Glomerular endothelial cell (primary cell): ENCODE measurements at places on chromosomes 11 and 22.

DNA sequence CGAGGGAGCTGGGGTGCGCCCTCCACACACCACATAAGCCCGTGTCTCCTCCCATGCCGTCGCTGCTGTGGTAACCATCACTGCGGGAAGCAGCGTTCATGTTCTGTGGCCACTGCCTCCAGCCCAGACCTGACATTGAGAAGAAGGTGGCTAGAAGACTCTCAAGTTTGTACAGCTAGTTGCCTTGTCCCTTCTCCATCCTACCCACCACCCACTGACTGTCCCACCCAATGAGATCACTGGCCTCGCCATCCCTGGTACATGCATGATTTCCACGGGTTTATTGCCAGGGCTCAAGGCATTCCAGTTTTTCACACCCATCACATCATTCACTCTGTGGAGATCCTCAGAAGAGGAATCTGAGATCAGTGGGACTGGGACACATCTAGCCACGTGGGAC, 33.0 kb downstream of the AHNAK start:
- DNase-seq, result no peak

GRCh38 chr11:47911149-47911548, 63.0 kb upstream of the NUP160 start:
- no peak for DNase-seq

GRCh38 chr11:66221726-66222236, 46.7 kb upstream of the RAB1B start:
- no peak for DNase-seq

DNA sequence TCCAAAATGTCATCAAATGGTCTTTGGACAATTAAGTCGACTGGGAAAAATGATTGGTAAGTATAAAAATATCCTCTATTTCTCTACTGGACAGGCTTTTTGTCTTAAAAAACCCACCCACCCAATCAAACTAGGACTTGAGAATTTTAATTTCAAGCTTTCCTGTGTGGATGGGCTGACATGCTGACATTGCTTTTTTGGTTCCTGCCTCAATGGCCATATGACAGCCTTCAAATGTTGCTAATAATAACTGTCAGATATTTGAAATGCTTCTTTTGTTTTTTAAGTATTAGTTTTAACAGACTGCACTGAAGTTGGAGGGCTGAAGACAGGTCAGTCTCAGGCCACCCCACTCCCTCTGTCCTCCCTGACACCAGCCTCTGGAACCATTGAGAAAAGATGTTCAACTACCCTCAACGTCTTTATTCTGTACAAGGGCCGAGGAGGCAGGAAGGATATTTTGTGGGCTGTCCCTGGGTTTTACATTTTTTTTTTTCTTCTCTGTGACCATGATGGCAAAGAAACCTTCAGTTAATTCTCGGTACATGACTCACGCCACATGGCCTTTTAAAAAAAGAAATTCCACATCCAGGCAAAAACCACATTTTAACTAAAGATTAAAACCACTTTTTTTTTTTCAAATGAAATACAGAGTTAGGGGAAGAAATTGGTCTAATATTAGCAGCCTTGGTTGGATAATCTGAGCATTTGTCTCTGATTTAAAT, 130.4 kb downstream of the SLC1A2 start:
- DNase-seq, result no peak

DNA sequence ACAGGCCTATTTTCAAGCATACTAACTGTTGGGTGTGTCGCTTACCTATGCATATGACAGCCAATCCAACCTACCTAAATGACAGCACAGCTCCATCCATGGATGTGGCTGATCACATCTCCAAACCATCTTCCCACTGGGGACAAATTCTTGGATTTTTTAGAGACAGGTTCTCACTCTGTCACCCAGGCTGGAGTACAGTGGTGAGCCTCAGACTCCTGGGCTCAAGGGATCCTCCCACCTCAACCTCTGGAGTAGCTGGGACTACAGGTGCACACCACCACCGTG, 18.0 kb downstream of the SCARF2 start:
- DNase-seq, result no peak

DNA sequence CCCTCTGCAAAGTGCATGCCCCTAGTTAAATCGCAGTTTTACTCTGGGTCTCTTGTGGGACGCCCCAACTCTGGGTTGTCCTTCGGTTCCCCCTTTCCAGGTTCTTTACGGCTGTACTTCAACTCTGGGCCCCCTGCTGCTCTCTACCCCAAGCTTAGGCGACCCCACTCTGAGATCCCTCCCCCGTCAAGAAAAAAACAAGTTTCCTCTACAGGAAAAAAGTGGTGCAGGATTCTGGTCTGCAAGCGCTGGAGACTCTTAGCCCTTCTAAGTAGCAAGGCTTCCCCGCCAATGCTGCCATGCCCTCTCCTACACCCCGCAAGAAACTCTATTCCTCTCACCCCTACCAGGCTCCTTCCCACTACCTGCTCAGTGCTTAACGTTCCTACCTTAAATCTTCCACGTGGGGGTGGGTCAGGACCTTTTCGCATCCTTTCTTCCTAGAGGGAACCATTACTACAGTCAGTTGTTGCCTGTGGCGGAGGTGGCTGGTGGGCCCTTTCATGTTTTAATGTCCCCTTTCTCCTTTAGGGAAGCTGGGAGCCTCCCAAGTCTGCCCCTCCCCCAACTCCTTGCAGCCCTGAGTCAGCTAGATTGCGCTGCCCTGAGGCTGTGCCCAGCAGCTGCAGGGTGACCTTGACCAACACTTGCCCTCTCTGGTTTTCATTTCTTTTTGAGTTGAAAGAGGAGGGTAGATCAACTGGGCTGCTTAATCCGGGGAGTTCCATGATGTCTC, 1.4 kb downstream of the NEFH start:
- no peak for DNase-seq

- DNase-seq, result no peak
Measured at GRCh38 chr11:46381048-46381818, at the start of gene MDK. MDK (plus strand) TSS chr11:46381669; CDS start chr11:46382058, 389 bp downstream.

DNA sequence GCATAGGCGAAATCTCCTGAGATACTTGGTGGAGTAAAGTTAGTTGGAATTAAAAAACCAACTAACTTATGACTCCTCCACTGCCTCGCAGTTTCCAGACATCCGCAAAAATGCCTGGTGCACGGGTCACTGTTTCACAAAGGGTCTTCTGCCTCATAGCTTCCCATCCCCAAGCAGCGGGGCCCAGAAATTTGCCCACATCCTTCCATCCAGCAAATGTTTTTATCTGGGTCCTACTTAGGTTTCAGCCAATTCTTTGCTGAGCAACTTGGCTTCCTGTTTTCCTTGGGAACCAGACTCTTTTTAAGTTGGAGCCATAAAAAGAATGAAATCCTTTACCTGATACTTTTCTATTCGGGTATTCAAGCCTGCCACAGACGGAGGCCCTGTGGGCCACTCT, 36.2 kb downstream of the FZD4 start:
- DNase-seq, result no peak

DNA sequence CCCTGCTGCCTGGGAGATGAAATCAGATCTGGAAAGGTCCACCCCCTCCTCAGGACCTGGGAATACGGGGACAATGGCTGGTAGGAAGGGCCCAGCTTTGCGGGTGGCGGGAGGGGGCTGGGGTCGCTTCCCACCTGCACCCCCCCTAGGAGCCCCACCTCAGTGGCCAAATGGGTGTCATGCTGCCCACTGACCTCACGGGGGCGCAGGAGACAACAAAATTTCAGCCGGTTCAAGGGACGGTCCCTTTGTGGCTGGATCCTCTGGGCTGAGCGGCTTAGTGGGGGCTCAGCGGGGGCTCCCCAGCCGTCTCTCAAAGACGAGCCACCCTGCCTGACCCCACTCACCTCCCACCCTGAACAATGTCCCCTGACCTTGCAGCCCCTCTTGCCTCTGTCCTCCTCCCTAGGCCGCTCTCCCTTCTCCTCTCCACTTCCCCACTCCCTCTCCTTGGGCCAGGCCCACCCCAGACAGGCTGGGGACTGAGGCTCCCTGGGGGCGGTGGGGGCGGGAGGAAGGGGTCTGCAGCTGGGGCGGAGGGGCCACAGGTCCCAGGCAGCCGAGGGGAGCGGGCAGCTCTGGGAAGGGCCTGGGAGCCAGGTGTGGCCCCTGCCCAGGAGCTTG, 39.3 kb upstream of the H19 start:
- no peak for DNase-seq

DNA sequence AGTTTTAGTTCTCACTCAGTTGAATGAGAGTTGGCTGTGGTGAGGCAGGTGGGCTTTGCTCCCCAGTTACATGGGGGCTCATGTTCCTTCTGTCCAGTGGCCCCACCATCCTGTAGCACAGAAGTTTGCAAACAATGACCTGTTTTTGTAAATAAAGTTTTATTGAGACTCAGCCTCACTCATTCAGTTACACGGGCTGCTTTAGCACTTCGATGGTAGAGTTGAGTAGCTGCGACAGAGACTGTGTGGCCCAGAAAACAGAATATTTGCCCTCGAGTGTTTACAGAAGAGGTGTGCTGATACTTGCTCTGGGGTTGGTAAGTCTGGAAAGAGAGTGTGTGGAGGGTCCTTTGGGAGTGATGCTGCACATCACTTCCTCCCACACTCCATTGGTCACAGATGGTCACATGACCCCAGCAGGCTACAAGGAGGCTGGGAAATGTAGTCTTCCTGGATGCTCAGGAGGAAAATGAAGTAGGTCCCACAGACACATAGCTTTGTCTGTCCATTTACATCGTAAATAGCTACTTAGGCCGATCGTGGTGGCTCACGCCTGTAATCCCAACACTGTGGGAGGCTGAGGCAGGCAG, 34.6 kb downstream of the IFT27 start:
- no peak for DNase-seq

DNA sequence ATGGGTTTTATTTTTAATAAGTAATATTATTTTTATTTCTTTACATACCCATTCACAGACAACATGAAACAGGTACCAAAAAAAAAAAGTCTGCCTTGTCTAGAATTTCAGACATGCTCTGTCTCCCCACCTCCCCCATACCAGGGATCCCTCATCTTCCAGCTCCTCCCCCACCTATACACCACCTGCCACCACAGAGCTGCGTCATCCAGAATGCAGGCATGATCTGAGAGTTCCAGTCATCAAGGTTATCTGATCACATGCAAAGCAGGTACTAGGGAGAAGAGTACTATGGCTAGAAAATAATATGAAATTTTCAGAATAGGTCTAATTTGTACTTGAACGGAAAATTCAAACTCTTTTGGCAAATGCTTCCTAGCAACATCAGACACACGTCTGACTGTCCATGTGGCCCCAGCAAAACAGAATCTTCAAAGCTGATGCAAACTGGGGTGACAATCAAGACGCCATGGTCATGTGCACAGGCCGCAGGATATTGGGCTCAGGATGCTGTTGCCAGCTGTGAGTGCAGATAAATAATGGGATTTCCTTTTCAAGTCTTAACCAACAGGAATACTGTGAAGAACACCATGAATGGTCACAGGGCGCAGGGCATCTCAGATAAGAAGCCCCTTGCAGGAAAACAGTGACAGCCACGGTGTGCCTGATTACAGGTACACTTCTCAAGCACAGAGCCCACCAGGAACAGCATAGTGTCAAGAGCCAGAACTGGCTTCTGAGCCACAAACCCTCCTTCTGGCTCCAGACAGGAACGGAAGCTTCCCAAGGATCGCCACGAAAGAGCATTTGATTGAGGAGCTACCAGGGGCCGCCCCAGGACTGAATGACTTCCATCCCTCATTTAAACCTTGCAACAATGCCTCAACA, 169.5 kb downstream of the EFCAB6 start:
- DNase-seq, result no peak

- no peak for DNase-seq
Measured at GRCh38 chr11:82949352-82949751, 47.8 kb downstream of the DDIAS start.
